ENCODE measurements at places on chromosomes 12 and 14. TPM values are rescaled to one million over a fixed set of nuclear protein-coding genes. Genes with fewer than 3 reads are reported as not detected.
A peak's percentile ranks its signal among the peaks of the same experiment; 100 is the strongest.

Gene CCDC196
- not detected for total RNA-seq

Gene CATSPERB
- 0.11 TPM for total RNA-seq

Gene LHX5
- not detected for total RNA-seq

Gene AKAP6
- 14.3 TPM for total RNA-seq

DNA sequence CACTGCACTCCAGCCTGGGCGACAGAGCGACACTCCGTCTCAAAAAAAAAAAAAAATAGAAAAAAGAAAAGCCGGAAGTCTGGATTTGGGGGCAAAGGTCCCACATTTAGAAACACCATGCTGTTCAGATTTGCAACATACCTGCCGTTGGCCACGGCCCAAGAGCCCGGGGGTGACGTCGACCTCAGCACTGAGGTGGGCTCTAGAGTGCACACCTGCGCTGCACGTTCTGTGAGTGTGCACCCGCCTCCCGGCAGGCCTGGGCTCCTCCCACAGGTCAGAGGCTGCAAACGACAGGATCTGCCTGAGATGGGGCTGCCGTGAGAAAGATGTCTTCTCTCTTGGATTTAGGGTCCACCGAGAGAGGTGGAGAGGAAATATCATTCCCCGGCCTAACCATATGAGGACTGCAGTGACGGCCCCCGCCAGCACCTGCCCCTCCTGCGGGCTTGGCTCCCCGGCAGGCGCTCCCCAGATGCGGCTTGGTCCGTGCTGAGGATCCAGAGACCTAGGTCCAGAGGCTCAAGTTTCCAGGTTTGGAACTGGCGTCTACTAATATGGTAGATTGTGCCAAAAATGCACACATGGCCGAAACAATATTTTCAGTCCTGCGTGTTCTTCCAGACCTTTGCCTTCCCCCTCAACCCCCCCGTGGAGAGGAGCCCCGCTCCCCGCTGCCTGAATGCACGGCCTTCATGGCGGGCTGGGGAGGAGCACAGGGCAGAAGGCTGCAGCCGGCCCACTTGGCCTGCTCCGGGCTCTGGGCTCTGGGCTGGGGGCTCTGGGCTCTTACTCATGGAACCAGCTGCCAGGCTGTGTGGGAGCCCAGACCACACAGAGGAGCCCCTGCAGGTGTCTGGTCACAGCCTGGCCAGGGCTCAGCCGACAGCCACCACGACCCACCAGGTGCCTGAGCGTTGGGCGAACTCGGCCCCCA lies 58.8 kb upstream of the FBRSL1 start:
- no peaks in the 10 kb centered on the region for H3K4me1 ChIP-seq
- no peak overlapping the region for H3K27ac ChIP-seq
- H3K4me3 ChIP-seq = no peak overlapping the region
- DNase-seq = no peak

DNA sequence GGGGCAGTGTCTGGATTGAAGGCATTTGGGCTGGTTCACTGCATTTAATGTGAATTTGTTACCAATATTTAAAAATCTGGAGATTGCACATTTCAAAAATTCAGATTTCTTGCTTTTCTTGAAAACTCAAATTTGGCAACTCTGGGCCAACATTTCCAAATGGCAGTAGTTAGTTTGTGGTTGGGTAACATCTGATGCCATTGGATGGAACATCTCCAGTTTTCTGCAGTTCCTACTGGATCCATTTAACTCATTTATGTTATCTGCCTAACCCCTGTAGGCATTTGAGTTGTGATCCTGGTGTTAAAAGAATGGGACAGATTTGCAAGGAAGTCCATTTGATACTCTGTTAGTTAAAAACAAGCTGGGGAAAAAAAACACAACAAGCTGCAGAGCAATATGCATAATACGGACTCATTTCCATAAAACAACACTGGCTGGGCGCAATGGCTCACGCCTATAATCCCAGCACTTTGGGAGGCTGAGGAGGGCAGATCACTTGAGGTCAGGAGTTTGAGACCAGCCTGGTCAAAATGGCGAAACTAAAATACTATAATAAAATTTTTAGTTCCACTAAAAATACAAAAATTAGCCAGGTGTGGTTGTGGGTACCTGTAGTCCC lies 7.9 kb downstream of the EIF2B2 start:
- peak; percentile 51 for DNase-seq
- peaks cover 28% of the 10 kb centered on the region for H3K4me1 ChIP-seq
- no peaks in the 10 kb centered on the region for H3K27me3 ChIP-seq

GRCh38 chr14:51422704-51423103 lies 182.7 kb downstream of the TMX1 start:
- no peaks in the 10 kb centered on the region for H3K27me3 ChIP-seq
- no peak overlapping the region for H3K4me3 ChIP-seq
- no peak overlapping the region for H3K27ac ChIP-seq
- no peak for DNase-seq
- H3K4me1 ChIP-seq = peaks cover 10% of the 10 kb centered on the region

- H3K4me3 ChIP-seq = peak overlapping the region; percentile 61
- H3K4me1 ChIP-seq = no peaks in the 10 kb centered on the region
- peaks cover 11% of the 10 kb centered on the region for H3K27me3 ChIP-seq
- no peaks in the 10 kb centered on the region for H3K36me3 ChIP-seq
- peak; percentile 84 for DNase-seq
Observed at GRCh38 chr12:9364224-9365176, 156.3 kb upstream of the PZP start.

- no peak overlapping the region for H3K27ac ChIP-seq
- no peaks in the 10 kb centered on the region for H3K4me1 ChIP-seq
- no peaks in the 10 kb centered on the region for H3K27me3 ChIP-seq
- DNase-seq = no peak
- no peaks in the 10 kb centered on the region for H3K36me3 ChIP-seq
Observed at GRCh38 chr12:98149691-98150210, 365.6 kb upstream of the TMPO start.

GRCh38 chr12:106672314-106673025 lies 89.7 kb downstream of the RFX4 start:
- peaks cover 24% of the 10 kb centered on the region for H3K27me3 ChIP-seq
- no peaks in the 10 kb centered on the region for H3K36me3 ChIP-seq
- H3K4me1 ChIP-seq = no peaks in the 10 kb centered on the region

GRCh38 chr14:66137081-66137480 lies 349.1 kb upstream of the CCDC196 start:
- DNase-seq = no peak
- no peak overlapping the region for H3K4me3 ChIP-seq
- H3K27ac ChIP-seq = no peak overlapping the region
- peaks cover 7% of the 10 kb centered on the region for H3K27me3 ChIP-seq
- no peaks in the 10 kb centered on the region for H3K36me3 ChIP-seq

- no peaks in the 10 kb centered on the region for H3K4me1 ChIP-seq
- H3K27me3 ChIP-seq = no peaks in the 10 kb centered on the region
- no peak for DNase-seq
- peaks cover 7% of the 10 kb centered on the region for H3K36me3 ChIP-seq
Observed at GRCh38 chr14:35571598-35571997, 37.6 kb downstream of the INSM2 start.

DNA sequence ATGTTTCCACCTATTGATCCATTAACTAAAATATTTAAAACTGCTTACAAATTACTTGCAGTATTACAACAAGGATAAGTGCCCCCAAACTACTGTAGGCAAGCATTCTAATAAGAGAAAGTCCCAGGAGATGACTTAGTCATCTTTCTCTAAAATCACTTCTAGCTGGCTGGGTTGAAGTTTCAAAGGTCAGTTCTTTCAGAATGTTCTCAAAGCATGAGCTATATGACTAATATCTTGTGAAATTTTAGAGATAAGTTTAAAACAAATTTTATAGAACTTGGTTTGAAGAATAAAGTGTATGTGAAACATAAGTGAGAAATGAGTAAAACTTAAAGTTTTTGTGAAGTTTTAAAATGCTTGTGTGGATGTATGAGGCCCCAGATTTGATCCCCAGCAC lies 24.3 kb upstream of the OR6J1 start:
- H3K4me1 ChIP-seq = peaks cover 22% of the 10 kb centered on the region
- peak overlapping the region; percentile 20 for H3K27ac ChIP-seq
- H3K36me3 ChIP-seq = no peaks in the 10 kb centered on the region
- H3K4me3 ChIP-seq = no peak overlapping the region

DNA sequence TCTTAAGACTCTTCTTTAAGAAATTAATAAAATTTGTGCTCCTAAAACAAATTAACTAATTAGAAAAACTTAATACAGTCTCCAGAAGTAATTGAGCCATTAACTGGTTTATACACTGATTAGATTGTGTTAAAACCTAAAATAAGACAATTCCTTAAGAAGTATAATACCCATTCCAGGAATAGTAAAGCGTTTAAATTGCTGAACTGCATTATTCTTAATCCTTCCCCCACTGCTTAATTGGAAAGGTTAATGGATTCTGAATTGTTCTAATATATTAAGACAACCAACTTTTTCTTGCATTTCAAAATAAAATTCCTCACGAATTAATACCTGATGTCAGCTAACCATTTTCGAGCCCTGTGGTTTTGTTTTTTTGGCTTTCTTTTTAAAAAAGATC lies 128.4 kb downstream of the KICS2 start:
- H3K27ac ChIP-seq = no peak overlapping the region
- peaks cover 46% of the 10 kb centered on the region for H3K4me1 ChIP-seq
- H3K27me3 ChIP-seq = no peaks in the 10 kb centered on the region
- no peak for DNase-seq
- H3K4me3 ChIP-seq = no peak overlapping the region

DNA sequence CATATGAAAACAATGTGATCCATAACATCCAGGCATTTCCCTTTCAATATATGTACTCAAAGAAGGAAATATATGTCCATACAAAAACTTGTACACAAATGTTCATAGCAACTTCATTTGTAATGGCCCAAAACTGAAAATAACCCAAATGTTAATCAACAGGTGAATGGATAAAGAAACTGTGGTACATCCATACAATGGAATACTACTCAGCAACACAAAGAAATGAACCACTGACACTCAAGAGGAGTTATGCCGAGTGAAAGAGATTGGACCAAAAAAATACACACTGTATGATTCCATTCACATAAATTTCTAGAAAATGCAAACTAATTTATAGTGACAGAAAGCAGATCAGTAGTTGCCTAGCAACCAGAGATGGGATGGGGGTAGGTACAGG lies 30.3 kb upstream of the GXYLT1 start:
- H3K27ac ChIP-seq = no peak overlapping the region
- no peak for DNase-seq
- no peaks in the 10 kb centered on the region for H3K4me1 ChIP-seq
- no peaks in the 10 kb centered on the region for H3K27me3 ChIP-seq

- DNase-seq = no peak
- no peak overlapping the region for H3K4me3 ChIP-seq
- H3K27ac ChIP-seq = no peak overlapping the region
- no peaks in the 10 kb centered on the region for H3K4me1 ChIP-seq
- H3K36me3 ChIP-seq = peaks cover 16% of the 10 kb centered on the region
Observed at GRCh38 chr14:50744231-50744630, 76.1 kb upstream of the SAV1 start.

GRCh38 chr14:73696466-73697400 lies 17.5 kb downstream of the PNMA1 start:
- H3K4me1 ChIP-seq = peaks cover 19% of the 10 kb centered on the region
- no peaks in the 10 kb centered on the region for H3K27me3 ChIP-seq
- H3K27ac ChIP-seq = peak overlapping the region; percentile 95
- H3K36me3 ChIP-seq = peaks cover 4% of the 10 kb centered on the region
- 0 out of 2 replicates have a peak overlapping the region, but pooled peaks have one; percentile 31 for H3K4me3 ChIP-seq
- DNase-seq = peak; percentile 87

DNA sequence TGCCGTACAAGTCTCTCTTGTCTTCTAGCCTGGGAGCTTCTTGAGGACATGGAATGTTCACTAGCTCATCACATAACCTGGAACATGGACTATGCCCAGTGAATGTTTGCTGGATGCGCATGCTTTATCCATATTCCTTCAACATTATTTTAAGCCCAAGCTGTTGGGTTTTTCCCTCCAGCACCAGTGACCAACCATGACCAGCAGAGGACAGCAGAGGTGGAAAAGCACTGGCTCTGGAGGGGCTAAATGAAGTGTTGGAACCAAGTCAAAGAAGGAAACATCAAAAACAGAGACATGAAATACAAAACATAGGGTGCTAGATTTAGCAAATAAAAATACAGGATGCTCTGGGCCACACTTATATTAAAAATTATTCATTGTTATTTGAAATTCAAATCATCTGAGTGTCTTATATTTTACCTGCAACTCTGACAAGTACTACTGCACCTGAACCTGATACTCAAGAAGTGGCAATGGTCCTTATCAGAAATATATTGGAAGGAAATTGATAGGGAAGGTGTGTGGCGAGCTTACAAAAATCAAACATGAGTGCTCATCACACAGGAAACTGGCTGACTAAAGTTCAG lies 23.1 kb upstream of the HELB start:
- no peak overlapping the region for H3K4me3 ChIP-seq
- H3K4me1 ChIP-seq = no peaks in the 10 kb centered on the region
- H3K36me3 ChIP-seq = no peaks in the 10 kb centered on the region
- H3K27ac ChIP-seq = no peak overlapping the region
- H3K27me3 ChIP-seq = peaks cover 7% of the 10 kb centered on the region

GRCh38 chr12:57993030-57993429 lies 51.7 kb downstream of the ATP23 start:
- peak; percentile 41 for DNase-seq
- no peaks in the 10 kb centered on the region for H3K36me3 ChIP-seq
- H3K27ac ChIP-seq = no peak overlapping the region
- H3K4me3 ChIP-seq = no peak overlapping the region
- no peaks in the 10 kb centered on the region for H3K27me3 ChIP-seq

DNA sequence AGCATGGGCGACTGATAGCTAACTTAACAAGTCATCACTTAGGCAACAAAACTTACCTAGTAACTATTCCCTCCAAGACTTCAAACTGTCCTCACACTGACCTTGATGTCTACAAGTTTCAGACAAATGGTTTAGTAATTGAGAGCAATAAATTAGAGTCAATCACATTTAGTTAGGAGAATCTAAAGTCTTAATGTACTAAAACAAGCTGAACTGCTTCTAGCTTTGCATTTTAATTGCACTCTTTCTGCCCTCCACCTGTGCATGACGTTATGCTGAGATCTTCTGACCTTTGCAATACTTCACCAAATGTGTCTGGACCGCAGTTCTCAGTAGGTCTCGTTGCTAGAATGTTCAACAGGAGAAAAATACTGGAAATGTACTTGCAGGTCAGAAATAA lies 158.0 kb downstream of the PIK3C2G start:
- H3K4me1 ChIP-seq = peaks cover 22% of the 10 kb centered on the region
- no peak overlapping the region for H3K27ac ChIP-seq
- DNase-seq = no peak
- no peaks in the 10 kb centered on the region for H3K27me3 ChIP-seq

DNA sequence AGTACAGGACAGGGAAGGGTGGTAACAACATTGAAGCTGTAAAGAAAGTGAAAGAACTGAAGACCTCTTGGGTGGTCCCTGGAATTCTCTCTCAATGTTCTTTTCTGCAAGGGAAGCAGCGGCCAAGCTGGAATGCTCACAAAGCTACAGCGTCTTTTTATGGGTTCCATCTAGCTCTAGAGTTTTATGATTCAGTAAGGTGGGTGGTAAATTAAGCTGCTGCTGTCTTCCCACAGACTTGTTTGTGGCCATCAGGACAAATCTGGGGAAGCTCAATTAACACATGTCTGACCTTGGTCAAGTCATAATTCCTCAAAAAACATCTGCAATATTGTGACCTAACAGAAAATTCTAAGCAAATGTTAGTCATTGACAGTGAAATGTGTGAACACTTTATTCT lies 139.1 kb downstream of the MED13L start:
- H3K36me3 ChIP-seq = no peaks in the 10 kb centered on the region
- peak; percentile 60 for DNase-seq
- peak overlapping the region; percentile 54 for H3K27ac ChIP-seq
- peaks cover 92% of the 10 kb centered on the region for H3K4me1 ChIP-seq
- H3K27me3 ChIP-seq = no peaks in the 10 kb centered on the region
